ENCODE measurements at places on chromosomes 5 and 9. TPM values are rescaled to one million over a fixed set of nuclear protein-coding genes. Genes with fewer than 3 reads are reported as not detected.

- no peak for DNase-seq
These were observed 316.1 kb downstream of the PRDM9 start for GRCh38 chr5:23823521-23823920.

Gene IFNB1
- not detected for total RNA-seq

DNA sequence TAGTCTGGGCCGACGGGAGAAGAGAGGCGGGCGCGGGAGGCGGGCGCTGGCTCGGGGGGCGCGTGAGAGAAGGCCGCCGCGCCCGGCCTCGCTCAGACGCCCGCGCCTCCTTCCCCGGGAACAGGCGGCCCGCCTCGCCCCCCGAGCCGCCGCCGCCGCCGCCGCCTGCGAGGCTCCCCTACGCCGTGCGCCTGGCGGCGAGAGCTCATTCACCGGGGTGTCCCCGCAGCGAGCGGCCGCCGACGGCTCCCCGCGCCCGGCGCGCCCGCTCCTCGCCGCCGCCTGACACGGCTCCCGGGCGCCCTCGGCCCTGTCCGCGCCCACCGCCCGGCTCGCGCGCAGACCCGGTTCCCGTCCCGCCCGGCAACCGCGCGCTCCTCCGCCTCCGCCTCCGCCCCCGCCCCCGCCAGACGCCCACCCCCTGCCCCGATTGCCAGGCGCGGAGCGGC, at the start of gene GNAQ:
Gene GNAQ (minus strand): TSS at position 368 of the 449 bp plus-strand sequence. CDS start 576 bp downstream, outside the sequence.
- DNase-seq: peak; percentile 56

GRCh38 chr5:108818613-108819272, 71.0 kb downstream of the FER start:
- DNase-seq: no peak

DNA sequence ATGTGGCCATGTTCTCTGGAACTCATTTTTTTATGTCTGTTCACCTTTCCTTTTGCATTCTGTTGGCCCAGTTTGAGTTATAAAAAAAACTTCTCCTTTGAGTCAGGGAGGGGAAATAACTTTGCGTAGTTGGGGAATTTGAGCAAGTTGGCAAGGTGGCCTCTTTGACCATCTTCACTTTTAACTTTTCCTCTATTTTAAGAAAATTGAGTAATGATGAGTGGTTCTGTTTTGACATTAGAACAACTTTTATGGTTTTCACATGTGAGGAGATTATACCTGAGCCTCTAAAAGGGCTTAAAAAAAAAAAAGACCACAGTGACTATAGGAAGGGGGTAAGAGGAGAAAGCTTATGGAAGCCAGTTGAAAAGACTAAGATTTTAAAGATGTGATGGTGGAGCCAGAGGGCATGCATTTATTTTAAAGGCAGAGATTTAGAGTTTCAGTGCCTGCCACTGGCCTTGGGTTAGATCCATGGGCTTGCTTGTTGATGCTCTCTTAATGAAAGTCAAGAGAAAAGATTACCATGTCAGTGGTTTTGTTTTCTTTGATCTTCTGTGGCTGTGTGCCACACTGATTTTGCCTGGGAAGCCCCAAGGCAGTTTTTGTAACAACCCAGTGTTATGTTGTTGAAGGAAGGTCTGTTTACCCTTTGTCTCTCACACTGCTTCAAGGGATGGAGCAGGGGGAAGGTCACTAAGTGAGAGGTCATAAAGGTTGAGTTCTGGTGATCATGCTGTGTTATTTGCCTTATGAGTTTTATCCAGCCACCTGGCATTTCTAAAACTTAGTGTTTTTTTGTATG, 219.7 kb upstream of the CD180 start:
- no peak for DNase-seq

GRCh38 chr9:92359394-92359995, 33.7 kb downstream of the CENPP start:
- no peak for DNase-seq

DNA sequence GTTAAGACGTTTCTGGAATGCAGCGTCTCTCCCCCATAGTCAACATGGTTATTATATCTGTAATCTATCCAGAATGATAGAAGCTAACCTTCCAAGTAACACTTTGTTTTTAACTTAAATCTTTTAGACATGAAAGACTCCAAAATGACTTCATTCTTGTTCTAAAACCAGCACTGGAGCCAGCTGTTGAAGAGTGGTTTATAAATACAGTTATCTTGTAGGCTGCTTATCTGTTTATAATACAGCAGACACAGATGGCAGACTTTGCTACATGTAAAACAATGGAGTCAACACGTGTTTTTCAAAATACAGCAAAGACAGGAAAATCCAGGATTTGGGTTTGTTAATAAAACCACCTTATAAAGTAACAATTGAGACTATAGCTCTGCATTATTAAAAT, 48.8 kb upstream of the RETREG1 start:
- DNase-seq: no peak

- no peak for DNase-seq
These were observed 141.7 kb upstream of the ABCA1 start for GRCh38 chr9:105069696-105070095.

Gene FOXD4L5
- total RNA-seq: 0.38 TPM

GRCh38 chr5:151113651-151114050, 32.8 kb upstream of the TNIP1 start:
- DNase-seq: no peak

GRCh38 chr5:83531661-83532060, 60.1 kb downstream of the VCAN start:
- no peak for DNase-seq

Gene ENTREP1
- 30.1 TPM for total RNA-seq

GRCh38 chr5:20832204-20833080, 844.4 kb upstream of the CDH18 start:
- no peak for DNase-seq

DNA sequence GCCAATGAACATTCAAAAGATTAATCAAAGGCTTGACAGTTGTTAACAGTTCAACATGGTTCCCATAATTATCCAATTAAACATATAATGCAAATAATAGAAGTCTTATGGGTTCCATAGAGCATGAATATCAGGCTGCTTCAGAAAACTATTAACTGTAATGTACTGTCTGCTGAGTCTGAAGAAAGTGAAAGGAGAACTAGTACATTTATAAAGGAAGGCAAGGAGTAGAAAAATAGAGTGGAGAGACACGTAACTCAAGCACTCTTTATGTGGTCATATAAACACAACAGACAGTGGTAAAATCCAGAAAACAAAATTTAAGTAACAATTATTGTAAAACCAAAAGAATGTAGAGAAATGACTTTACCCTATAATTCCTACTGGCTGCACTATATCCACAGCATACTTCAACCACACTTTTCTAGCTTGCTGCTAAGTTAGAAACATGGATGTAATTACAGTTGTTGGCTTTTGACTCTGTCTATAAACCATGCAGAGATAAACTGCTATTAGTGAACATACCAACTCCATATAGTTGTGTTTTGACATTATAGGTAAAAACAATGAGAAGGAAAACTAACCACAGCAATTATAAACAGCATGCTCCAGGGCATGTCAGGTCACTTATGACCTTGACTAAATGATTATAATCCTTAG, 32.7 kb downstream of the NFIB start:
- DNase-seq: no peak

DNA sequence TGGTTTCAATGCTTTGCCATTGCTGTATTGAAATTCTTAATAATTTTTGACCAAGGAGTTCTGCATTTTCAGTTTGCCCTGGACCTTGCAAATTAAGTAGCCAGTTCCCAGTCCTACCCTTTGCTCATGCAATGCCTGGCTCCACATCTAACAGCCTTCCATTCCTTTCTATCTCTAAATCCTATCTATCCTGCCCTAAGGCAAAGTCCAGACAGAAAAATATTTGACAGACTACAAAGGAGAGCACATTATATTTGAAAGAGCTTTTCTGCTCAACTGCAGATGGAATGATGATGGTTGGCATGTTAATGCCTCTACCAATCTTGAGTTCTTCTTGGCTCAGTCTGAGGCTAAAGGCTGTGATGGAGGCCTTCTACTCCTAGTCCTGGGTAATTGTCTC, 15.5 kb downstream of the SLC22A4 start:
- DNase-seq: no peak

DNA sequence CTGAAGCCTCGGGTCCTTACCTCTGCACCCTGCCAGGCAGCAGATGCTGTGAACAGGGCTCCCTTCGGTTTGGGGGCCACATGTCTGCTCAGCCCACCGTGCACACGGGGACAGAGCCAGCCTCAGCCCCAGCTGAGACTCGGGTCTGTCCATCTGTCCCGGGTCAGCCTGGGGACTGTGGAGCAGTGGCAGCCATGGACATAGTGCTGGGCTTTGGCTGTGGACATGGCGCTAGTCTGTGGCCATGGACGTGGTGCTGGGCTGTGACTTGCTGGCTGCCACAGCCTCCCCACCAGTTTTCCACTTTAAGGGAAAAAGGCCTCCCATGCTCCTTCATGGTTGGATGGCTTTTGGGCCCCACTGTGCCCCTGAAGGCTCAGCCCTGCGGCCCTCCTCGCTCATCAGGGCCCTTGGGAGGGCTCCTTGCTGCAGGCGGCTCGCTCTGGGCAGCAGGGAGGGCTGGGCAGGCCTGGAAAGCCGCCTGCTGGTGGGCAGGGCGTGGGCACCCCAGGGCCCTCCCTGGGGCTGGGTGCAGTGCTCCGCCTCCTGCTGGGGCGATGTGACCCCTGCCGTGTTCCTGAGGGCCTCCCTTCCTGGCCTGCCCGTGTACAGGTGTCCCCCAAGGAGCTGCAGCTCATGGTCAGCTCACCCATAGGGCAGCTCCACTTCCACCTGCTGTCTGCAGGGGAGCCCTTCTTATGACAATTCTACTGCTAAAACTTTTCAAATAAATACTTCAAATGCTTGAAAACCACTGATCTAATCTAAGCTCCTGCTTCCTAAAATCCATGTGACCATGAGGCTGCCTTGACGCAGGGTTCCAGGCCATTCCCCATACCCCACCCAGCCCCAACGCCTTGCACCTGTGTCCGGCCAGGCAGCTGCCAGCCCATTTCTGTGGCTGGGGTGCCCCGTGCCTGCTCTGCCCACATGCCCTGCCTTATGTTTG, 112.1 kb upstream of the LMX1B start:
- peak; percentile 24 for DNase-seq

Gene RBM22
- 46.8 TPM for total RNA-seq

- DNase-seq: no peak
These were observed 152.8 kb downstream of the TMEM167A start for GRCh38 chr5:82924226-82925060.

DNA sequence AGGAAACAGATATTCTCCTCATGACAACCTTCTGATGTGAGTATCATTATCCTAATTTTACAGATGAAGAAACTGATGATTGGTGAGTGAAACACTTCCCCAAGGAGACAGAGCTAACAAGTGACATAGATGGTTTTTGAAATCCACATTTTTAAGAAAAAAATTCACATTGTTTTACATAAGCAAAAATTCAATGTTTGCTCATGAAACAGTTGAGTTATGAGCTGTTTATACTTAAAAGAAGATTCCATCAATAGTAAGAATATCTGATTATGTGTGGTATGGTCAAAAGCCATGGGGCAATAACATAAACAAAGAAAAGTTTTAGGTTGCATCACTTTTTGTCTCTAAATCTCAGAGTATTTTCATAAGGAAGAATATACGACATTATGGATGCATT, 167.9 kb upstream of the PAPPA start:
- no peak for DNase-seq

Gene CCDC187
- total RNA-seq: 6.6 TPM

DNA sequence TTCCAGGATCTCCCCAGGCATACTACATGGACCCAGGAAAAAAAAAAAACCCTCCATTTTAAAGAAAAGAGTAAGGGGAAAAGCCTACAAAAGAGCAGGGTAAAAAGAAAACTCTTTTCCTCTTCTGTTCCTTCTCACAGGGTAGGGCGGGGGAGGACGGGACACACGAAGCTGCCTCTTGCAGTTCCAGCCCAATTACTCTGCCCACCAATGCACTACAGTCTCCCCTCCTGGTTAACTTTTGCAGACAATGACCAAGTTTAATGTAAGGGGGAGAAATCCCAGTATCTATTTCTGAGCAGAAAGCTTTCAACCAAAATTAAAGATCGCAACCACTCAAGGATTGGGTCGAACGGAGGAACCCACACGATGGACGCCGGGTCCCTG, 1.3 kb downstream of the BRD3 start:
- DNase-seq: no peak

DNA sequence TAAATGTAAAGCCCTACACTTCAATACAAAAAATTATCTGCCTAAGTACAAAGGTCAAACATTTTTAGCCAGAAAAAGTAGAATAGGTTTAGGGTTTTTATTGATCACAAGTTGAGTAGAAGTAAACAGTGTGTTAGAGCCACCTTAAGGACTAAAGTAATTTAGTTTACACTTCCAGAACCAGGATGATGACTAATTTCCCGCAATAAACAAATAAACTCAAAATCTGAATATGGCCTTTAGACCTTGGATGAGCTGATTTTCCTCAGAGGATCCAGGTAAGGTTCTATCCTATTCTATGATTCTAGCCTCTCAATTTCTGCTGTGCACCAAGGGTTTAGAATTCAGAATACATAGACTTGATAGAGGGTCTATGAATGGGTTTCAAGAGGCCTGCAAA, 179.4 kb upstream of the TBCA start:
- DNase-seq: no peak

Gene VCAN
- total RNA-seq: 133 TPM

DNA sequence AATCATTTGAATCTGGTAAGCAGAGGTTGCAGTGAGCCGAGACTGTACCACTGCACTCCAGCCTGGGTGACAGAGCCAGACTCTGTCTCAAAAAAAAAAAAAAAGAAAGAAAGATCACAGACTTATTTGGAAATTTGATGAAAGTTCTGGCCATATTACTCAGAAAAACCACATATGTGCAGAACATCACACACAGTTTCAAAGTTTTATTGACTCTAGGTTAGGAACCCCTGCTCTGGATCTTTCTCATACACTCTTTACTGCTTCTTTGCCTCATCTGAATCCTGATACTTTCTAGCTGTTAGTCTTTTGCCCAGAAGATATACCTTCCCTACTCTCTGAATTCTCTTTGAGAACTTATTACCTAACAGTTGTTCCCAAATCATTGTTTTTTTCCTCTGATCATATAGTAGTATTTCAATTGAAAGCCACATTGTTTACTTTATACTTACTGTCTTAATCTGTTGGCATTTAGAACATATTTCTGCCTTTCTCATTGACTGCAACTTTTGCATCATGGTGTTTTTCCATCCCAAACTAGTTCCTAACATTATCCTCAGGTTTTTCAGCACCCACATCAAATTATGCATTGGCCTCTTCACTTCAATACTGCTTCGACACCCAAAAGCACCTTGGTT, 68.7 kb downstream of the LNPEP start:
- DNase-seq: no peak

DNA sequence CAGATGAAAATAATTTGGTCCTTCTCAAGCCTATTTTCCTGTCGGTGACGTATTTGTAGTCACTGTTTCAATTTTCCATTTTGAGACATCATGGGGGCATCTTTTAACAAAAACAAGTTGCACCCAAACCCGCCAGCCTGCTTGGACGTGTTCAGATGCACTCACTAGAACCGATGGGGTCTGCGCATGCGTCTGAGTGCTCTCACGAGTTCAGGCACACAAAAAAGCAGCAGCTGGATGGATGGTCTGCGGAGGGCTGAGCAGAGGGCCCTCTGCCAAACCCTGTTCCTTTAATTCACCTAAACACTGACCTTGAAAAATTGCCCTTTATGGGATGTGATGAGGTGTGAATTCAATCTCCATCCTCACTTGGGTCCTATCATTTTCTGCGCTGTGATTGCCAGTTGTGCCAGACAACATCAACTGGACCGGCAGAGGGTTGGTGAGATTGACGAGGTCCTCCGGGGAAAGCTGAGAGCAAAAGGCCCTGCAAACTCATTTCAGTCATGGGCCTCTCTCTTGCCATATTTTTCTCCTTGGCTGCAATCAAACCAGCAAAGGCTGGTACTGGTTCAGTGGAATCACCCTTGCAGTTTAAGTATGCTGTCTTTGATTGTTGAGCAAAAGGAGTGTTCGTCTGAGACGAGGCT, 251.9 kb downstream of the NFIB start:
- DNase-seq: no peak

Gene CMBL
- 21.7 TPM for total RNA-seq

GRCh38 chr9:121053544-121053943, 3.5 kb upstream of the C5 start:
- no peak for DNase-seq

All from lower lobe of right lung (tissue), 2 donors.